ENCODE measurements at places on chromosomes 1 and 21.

DNA sequence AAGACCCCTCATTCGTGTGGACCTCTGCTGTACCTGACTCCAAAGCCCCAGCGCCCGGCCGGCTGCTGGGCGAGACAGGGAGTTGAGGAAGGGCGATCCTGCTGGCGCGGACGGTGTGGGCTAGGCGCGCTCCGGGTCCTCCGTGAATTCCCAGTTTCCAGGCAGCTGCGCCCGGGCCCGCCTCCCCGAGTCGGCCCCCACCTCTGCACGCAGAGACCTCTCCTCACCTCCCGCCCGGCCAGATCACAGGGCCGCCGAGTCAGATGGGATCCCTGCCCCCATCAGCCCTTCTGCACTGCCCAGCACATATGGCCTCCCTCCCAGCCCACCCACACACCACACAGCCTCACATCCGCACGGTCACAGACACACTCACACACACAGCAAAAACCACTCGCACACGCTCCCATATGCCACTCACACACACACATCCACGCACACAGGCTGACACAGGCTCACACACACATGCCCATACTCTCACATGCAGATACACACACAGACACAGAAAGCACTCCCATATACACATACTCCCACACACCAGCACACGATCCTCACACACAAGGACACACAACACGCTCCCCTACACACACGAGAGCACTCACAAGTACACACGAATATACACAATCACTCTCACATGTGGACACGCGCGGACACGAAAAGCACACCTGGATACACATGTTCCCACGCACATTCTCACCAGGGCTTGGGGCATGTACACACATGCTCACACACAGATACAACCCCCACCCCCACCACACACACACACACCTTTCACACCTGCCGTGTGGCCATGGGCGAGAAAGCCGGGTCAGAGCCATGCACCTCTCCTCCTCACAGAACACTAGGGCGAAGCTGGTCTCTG lies 7.2 kb upstream of the GUCA2B start:
- DNase-seq = no peak

- DNase-seq = no peak
These were observed 620.9 kb downstream of the PLPP3 start for GRCh38 chr1:55958498-55958897.

- no peak for DNase-seq
These were observed 44.8 kb downstream of the STYXL2 start for GRCh38 chr1:167138703-167139102.

DNA sequence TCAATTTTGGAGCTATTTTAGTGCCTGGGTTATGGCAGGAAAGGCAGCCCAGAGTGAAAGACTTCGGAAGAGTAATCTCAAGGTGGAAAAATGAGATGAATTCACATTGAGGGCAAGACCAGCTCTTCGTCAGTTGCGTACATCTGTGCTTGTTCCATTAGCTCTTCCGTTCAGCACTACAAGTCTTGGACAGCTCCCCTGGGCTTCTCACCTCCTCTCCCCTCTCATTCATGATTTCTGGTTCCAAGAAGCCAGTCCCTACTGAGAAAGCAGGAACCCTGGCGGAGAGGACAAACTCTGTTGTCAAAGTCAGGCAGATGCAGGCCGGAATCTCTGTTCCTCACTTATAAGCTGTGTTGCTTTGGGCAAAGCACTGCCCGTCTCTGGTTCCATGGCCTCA lies 76.5 kb downstream of the ACTL8 start:
- no peak for DNase-seq

DNA sequence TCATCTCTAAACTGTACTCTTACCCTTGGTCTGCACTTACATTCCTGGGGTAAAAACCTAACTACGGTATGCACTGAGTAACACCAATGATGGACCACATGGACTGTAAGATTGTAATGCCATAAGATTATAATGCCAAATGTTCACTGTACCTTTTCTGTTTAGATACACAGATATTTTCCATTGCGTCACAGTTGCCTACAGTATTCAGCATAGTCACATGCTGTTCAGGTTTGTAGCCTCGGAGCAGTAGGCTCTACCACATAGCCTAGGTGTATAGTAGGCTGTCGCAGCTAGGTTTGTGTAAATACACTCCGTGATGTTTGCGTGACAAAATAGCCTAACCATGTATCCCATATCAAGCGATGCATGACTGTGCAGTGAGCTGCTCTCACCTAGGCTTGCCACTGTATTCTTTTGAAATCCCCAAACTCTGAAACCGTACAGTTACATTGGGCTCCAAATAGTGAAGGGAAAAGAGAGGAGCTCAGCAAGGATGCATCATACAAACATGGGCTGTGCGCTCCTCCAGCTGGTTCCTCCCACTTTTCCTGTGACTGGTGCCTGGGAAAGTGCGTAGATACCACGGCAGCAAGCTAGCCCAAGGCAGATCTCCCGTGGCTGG lies 35.2 kb downstream of the CFAP57 start:
- no peak for DNase-seq

- DNase-seq = no peak
These were observed 118.5 kb downstream of the ESRRG start for GRCh38 chr1:216604771-216605170.

DNA sequence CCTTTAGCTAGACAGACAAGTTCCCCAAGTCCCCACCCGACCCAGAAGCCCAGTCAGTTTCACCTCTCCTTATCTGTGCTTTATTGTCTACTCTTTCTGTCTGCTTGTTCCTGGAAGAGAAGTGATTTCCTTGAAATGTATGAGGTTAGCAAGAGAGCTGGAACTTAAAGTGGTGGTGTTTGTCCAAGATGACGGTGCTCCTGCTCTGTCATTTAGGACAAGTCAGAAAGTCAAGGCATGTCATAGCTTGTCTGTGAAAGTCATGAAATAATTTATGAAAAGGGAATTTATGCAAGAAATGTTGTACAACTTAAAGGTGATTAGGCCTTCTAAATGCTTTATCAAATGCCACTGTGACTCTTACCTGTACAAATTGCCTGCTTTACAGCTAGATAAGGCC lies 178.1 kb downstream of the PLA2G4A start:
- no peak for DNase-seq

DNA sequence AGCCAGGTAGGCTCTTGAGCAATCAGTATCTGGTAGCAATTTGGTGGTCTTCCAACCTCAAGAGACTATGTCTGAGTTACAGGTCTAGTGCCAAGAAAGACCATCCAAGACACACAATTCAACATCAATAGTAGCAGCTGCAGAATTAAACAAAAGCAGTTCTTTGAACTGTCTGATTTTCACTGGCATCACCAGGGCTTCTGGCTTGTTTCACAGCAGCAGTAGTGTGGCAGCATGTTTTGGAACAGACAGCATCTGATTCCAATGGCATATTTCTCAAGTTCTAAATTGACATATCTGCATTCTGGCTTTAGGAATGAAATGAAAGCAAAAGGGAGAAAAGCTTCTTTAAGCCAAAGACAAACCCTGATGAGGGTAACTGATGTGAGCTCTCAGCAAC lies 334.7 kb upstream of the PRMT6 start:
- DNase-seq = no peak

DNA sequence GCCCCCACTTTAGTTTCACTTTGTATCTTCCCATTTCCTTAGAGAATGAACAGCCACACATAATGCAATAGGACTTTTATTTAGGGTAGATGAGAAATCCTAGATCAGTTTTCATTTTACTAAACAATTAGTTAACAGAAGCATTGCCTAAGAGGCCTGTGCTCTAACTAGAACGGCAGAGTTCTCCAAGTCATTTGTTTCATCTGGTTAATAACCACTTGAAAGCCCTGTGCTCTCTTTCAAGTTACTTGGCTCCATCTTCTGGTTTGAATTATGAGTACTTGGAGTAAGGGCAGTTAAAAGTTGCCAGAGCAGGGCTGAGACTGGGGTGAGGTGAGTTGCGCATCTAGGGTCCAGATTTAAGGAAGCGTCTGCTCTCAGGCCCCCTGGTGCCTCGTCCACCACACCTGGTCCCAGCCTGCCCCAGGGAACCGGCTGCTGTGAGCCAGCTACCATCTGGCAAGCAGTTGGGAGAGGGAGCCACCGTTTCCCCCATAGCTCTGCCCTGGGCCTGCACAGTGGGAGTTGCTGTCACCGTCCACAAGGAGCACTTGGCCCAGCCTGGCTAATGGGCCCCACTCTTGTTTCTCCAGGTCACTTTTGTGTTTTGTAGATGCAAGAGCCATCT lies 18.1 kb upstream of the SLC44A3 start:
- no peak for DNase-seq

GRCh38 chr1:46133181-46133658 lies 791 bp upstream of the PIK3R3 start:
- DNase-seq = no peak

- DNase-seq = no peak
These were observed 12.8 kb downstream of the ADARB1 start for GRCh38 chr21:45087022-45087823.

DNA sequence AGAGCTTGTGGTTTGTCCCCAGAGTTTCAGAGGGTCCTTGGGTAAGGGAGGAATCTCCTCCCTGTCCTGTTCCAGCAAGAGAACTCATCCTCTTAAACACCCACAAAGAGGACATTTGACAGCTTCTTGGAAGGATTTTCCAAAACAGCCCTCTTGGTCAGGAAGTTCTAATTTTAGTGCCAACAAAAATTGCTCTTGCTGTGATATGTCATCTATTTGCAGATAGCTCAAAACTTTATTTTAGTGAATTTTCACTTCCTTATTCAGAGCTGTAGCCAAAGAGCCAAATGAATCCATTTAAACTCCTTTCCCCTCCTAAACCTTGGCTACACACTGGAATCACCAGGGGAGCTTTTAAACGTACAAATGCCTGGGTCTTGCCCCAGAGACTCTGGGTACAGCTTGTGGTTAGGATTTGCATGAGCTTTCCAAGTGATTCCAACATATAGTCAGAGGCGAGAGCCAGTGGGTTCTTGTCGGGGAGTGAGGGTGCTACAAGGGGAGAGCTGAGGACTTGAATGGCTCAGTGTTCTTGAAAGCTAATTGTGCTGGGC lies 11.8 kb upstream of the RASSF5 start:
- DNase-seq = no peak

GRCh38 chr1:20448671-20449071 lies 37.3 kb downstream of the CAMK2N1 start:
- no peak for DNase-seq

DNA sequence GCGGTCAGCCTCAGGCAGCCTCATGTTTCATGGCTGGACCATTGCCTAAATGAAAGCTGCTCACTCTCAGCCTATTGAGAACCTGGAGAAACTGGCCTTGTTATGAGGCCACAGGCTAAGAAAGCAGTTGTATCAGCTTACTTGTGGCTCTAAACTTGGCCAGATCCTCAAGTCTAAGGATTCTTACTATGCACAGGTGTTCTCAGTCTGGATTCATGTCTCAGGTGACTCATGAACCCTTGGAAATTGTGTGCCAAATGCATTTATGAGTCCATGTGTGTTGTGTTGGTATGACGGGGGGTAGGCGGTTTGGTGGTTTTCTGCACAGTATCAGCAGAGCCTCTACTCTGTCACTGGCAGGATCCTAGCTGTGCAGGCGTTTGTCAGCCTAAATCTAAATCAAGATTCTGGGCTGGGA lies 90.4 kb downstream of the ROR1 start:
- DNase-seq = no peak

DNA sequence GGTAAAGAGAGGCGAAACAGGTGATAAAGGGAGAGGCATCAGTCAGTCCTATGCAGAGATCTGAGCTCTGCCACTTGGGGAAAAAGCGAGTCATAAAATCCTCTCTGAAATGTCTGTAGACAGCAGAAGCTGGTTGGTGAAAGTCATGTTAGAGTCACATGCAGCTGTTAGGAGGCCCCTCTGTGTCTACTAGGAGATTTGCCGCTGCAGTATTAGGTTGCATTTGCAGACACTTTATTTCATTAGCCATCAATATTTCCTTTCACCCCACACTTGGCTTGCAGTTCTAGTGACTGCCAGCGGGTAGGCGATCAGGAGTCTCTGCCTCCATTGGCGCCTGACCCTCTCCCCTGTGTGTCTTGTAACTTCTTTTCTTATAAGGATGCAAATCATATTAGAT lies 16.2 kb downstream of the ATP1A4 start:
- DNase-seq = no peak

Data from cortex of kidney (tissue), 1 donor.